ENCODE measurements at places on chromosomes 5 and 9.

GRCh38 chr9:38164659-38165221, 95.7 kb upstream of the SHB start:
- no peaks in the 10 kb centered on the region for H3K27me3 ChIP-seq
- H3K27ac ChIP-seq = no peak overlapping the region
- DNase-seq = no peak
- H3K4me1 ChIP-seq = no peaks in the 10 kb centered on the region
- H3K36me3 ChIP-seq = no peaks in the 10 kb centered on the region

- no peak for DNase-seq
- no peaks in the 10 kb centered on the region for H3K36me3 ChIP-seq
- H3K27me3 ChIP-seq = no peaks in the 10 kb centered on the region
- H3K4me1 ChIP-seq = no peaks in the 10 kb centered on the region
These were observed 119.7 kb downstream of the FAM174A start for GRCh38 chr5:100654895-100655294.

GRCh38 chr9:107593224-107593870, 103.8 kb upstream of the KLF4 start:
- no peak for DNase-seq
- no peaks in the 10 kb centered on the region for H3K36me3 ChIP-seq
- H3K4me1 ChIP-seq = no peaks in the 10 kb centered on the region
- H3K27me3 ChIP-seq = no peaks in the 10 kb centered on the region
- no peak overlapping the region for H3K27ac ChIP-seq

- no peak for DNase-seq
- no peak overlapping the region for H3K27ac ChIP-seq
- H3K27me3 ChIP-seq = no peaks in the 10 kb centered on the region
These were observed 39.4 kb downstream of the SMIM23 start for GRCh38 chr5:171825051-171825450.

DNA sequence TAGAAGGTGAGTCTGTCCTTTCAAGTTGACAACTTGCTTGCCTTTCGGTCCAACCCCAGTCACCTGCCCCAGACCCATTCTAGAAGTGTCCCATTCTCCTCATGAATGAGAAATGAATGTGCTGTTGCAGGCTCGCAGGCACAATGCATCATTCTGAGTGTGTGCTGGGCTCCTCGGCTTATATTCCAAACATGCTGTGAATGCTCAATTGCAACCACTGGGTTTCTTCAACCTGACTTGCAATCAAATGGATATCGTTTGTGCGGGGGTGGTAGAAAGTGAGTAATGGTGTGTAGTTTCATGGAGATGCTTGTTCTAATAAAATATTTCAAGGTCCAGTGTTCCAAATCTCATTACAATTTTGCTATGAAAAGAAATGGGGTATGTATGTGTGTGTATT, 256.6 kb upstream of the IL12B start:
- H3K4me3 ChIP-seq = no peak overlapping the region
- peaks cover 14% of the 10 kb centered on the region for H3K4me1 ChIP-seq
- no peak overlapping the region for H3K27ac ChIP-seq
- H3K36me3 ChIP-seq = no peaks in the 10 kb centered on the region

- no peak overlapping the region for H3K27ac ChIP-seq
- peaks cover 65% of the 10 kb centered on the region for H3K36me3 ChIP-seq
- H3K4me1 ChIP-seq = no peaks in the 10 kb centered on the region
- H3K4me3 ChIP-seq = no peak overlapping the region
- DNase-seq = no peak
These were observed 11.8 kb downstream of the APTX start for GRCh38 chr9:32989660-32990059.

- H3K27ac ChIP-seq = no peak overlapping the region
- no peaks in the 10 kb centered on the region for H3K4me1 ChIP-seq
- no peaks in the 10 kb centered on the region for H3K36me3 ChIP-seq
These were observed 371.6 kb downstream of the KDM4C start for GRCh38 chr9:7129391-7129790.

Data from RWPE2 (cell line).